ENCODE measurements at places on chromosomes 5 and 9.
A peak's percentile ranks its signal among the peaks of the same experiment; 100 is the strongest.

DNA sequence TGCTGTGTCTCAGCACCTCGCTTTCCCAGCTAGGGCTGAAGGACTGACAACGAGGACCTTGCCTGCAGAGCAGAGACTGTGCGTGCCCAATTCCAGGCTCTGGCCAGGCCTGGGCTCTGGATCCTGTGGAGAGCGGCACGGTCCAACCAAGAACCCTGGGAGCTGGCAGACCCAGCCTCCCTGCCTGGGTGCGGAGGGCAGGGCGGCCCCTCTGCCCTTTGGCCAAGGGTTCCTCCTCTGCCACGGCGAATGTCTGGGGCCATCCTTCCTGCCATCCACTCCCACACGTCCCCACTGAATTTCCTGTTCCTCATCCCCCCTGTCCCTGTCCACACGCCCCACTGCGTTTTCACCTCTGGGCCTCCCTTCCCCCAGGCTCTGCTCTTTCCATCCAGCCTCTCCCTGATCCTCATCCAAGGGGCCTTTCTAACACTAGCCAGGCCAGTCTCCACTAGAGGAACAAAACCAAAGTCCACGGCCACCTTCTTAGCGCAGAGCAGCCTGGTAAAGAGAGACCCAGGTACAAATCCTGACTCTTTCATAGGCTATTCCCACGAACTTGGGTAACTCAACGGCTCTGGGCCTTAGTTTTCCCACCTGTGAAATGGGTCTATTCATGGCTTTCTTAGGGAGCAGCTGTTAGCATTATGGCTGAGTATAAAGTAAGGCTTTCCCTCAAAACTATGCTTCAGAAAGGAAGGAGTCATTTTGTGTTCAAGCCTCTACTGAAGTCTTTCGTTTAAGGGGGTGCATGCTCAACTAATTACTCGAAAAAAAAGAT, 95.5 kb upstream of the PHYKPL start:
- no peak for DNase-seq

DNA sequence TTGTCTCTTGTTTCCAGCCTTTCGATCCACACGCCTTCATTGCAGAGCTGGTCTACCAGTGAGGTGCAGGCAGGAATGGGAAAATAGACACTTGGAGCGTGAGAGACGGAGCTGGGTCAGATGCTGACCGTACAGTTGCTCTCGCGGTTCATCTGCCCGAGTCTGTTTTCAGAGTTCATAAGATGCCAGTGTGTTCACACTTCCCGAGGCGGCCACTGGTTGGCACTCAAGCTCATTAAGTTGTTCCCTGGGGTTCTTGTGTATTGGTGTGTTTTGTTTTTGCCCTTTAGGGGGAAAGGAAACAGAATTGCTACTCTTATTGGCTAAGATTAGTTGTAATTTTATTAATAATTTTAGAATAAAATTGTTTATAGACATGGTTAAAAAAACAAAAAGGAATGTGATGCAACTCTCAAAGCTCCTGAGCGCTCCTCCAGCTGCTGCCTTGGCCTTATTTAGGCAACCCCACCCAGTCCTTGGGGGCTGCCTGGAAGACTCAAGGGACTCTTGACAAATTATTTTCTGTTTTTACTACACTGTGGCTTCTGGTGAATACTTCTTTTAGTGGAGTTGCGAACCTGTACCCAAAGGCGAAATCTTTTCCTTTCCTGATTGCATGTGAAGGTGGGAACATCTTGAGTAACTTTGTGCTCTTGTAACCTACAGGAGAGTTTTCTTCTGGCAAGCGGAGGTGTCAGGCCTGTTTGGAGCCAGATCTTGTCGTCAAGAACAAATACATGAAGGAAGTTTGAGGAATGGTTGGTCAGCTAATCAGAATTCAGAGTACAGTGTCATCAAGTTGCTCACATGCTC, 146.1 kb downstream of the MAST4 start:
- DNase-seq: peak; percentile 16

DNA sequence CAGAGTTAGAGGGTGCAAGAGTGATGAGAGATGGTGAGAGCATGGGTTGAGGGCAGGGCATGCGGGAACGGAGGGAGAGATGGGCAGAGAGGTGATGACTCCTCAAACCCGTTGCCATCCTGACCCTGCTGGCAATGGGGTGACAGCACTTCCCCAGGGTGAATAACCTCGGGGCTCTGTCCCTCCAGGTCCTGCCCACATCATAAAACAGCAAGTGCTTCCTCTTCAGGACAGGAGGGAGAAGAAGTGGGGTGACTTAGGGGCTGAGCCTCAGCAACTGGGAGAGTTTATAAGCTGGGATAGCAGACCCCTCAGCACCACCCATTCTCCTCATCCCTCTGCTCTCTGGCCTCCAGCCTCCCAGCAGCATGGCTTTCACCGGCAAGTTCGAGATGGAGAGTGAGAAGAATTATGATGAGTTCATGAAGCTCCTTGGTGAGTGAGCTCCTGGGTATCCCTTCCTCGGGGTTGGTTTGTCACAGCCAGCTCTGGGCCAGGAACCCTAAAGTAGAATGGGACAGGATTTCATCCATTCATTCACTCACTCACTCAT, at the start of gene FABP6:
Gene FABP6 (plus strand): TSS at position 317 of the 553 bp plus-strand sequence. CDS start 52 bp downstream, at position 369.
- no peak for DNase-seq

DNA sequence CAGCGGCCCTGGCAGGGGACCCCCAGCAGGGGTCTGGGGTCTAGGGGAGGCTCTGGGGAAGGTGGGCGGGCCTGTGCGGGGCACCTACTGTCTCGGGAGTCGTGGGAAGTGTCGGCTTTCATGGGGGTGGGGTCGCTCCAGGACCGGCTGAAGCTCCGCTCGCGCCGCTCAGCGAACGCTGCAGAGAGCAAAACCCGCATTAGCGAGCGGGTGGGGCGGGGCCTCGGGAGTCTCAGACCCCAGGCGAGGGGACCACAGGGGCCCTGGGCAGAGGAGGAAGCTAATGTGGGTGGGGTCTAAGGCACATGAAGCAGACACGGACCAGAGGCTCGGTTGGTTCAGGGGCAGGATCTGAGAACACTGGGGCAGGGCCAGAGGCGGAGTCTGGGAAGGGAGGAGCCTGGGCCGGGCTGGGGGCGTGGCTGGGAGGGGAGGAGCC, 5.5 kb downstream of the NSMF start:
- peak; percentile 33 for DNase-seq

DNA sequence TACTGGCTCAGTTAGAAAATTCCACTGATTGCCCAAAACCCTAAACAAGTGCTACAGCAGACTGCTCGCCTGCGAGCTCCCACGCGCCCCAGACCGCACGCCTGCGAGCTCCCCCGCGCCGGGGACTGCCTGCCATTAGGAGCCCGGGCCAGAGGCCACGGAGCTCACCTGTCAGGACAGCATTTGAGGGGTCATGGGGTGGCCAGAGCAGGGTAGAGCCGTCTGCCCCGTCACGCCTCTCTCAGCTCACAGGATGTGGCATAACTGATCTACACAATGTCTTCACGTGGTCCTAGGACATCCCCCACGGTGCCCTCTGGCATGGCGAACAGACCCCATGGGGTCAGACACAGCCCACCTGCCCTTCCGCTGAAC, 29.1 kb upstream of the LRRC14B start:
- no peak for DNase-seq

- peak; percentile 63 for DNase-seq
Measured at GRCh38 chr9:3708751-3709150, 182.9 kb upstream of the RFX3 start.

DNA sequence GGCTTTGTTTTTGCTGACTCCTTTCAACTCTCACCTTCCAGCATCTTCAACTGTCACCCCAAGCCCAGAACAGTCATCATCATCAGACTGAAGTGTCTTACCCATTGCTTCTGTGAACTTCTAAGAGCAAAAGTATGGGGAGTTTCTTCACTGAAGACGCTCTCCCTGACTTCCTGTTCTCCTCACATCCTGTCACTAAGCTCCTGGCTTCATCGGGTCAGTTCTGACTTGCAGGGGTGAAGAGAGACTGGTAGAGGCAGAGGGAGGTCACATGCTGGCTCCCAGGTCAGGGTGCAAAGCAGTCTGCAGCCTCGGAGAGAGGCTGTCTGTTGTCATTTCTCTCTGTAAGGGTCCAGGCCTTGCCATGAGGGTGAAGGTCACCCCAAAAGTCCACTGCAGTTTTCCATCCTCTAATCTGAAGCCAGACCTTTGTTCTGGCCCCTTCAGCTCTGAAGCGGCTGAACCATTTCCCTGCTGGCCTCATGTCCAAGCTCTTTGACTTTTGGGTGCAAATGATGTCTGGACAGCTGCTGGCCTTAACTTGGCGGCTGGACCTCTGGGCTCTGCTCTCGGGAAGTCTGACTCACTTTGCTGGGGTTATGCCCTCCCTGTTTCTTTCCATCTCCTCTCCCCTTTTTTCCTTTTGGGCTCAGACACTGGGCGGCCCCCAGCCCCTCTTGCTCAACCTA, 305.0 kb downstream of the RAB3C start:
- no peak for DNase-seq

DNA sequence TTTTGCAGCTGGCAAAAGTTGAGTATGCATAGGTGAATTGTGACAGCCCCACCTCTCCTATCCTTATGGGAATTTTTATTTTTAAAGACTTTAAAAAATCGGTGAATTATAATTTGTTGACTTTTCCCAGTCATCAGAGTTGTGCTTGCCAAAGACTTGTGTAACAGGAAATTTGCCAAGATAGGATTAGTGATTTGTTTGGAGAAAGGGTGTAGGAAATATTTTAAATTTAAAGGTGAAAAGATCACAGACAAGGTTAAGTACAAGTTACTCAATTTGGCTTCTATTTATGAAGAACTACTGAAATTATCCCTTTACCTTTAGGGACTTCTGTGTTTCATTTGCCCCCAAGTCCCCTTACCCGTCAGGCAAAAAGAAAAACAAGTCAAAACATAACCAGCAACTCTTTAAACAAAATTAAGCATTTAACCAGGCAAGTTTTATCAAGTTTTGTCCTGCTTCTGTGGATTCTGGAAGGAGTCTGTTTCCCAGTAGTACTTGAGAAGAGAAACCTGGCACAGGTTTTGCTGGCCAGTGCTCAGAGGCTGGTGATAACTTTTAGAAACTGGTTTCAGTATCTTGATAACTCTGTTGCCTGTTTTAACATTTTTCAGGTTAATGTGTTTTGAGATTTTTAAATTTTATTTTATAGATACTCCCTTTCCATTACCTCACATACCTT, 285.4 kb downstream of the MAST4 start:
- no peak for DNase-seq

DNA sequence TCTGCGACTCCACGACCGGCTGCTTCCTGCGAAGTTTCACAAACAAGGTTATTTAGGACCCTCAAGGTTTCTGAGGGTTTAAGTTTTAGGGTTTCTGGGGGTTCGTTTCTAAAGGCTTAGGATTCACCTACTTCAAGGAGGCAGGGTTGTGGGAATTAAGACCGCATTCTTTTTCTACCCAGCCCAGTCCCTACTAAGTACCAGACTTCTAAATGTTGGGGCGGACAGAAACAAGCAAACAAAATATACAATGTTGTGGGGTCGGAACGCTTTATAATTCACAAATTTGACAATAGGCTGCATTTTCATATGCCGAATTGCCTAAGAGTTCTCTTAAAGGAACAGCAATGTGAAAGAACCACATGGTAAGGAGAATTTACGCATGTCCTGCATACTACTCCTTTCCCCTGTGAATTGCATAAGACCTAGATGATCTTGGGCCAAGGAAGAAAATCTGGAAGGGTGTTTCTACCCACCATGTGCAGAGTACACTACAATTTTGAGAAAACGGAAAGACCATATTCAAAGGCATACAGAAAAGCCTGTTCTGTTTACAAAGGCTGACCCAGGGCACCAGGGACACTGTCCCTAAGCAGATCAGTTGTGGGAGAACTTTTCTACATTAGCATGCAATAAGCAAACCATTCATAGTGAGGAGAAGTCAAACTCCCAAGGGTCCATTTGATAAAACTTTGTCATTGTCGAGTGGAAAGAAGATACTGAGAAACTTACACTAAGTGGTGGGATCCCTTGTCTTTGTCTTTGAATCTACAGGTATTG, 457.3 kb downstream of the RAB3C start:
- DNase-seq: no peak

DNA sequence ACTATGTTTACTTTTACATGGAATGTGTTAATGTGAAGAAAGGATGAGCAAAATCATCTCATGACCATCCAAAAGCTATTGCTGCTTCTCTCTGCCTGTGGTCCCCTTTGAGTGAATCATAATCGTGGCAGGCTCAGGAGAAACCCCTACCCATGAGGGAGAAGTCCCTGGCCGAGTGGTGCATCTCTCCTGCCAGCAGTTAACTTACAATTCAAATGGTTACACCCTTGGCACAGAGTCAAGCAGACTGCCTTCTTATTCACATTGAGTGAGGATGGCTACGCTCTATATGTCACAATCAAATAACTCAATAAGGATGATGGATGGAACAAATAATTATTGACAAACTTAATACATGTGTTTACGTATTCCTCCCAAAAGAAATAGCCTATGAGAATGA, 179.1 kb downstream of the FGF1 start:
- DNase-seq: no peak

DNA sequence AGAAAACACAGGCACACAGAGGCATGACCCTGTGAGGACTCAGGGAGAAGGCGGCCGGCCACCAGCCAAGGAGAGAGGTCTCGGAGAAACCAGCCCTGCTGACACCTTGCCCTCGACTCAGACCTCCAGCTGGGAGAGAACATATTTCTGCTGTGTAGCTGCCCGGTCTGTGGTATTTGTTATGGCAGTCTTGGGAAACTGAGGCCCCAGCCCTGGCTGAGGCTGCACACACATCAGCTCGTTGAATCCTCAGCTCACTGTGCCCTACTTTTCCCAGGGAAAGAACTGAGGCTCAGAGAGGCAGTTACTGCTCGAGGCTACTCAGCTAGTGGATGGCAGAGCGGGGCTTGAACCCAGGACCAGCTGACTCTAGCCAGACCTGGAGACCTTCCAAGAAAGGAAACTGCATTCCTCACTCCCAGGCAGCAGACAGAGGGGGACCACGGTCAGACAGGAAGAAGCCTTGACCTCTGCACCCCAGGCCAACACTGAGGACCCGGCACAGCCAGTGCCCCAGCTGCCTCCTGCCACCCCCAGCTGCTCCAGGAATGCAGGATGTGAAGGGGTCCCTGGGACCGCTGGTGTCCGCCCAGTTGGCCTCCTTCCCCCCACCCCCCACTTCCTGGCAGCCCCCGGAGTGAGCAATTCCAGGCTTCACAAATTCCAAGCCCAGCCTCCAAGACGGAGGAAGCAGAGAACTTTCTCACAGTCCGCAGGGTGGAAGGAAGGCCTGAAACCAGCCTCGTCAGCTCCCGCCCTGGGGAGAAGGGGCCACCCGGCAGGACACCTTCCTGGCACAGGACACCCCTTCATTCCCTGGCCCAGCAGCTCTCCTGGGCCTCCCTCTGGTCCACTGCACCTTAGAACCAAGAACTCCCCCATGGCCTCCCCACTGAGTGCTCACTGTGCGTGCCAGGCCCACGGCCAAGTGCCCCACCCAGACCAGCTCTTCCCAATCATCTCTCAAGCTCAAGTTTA, 69.9 kb downstream of the LRSAM1 start:
- DNase-seq: no peak

GRCh38 chr5:143880178-143880577, 68.2 kb downstream of the HMHB1 start:
- DNase-seq: no peak

GRCh38 chr9:114131808-114132549, 23.4 kb upstream of the COL27A1 start:
- no peak for DNase-seq

DNA sequence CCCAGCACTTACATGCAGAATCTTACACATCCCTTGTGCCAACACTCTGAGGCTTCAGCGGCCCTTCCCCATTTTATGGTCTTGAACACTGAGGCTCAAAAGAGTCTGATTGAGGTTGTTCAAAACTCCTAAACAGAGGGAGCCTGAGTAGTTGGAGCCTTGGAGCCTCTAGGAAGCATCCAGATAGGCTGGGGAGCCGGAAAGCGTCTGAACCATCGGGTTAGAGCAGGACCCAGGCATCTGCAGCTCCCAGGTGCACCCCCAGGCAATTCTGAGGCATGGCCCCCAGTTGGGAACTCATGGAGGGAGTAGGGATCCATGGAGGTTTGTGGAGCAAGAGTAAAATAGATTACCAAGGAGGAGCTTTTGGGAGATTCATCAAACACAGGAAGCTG, 3.8 kb downstream of the OLFML2A start:
- no peak for DNase-seq
